ENCODE measurements at places on chromosomes 16 and 17.

DNA sequence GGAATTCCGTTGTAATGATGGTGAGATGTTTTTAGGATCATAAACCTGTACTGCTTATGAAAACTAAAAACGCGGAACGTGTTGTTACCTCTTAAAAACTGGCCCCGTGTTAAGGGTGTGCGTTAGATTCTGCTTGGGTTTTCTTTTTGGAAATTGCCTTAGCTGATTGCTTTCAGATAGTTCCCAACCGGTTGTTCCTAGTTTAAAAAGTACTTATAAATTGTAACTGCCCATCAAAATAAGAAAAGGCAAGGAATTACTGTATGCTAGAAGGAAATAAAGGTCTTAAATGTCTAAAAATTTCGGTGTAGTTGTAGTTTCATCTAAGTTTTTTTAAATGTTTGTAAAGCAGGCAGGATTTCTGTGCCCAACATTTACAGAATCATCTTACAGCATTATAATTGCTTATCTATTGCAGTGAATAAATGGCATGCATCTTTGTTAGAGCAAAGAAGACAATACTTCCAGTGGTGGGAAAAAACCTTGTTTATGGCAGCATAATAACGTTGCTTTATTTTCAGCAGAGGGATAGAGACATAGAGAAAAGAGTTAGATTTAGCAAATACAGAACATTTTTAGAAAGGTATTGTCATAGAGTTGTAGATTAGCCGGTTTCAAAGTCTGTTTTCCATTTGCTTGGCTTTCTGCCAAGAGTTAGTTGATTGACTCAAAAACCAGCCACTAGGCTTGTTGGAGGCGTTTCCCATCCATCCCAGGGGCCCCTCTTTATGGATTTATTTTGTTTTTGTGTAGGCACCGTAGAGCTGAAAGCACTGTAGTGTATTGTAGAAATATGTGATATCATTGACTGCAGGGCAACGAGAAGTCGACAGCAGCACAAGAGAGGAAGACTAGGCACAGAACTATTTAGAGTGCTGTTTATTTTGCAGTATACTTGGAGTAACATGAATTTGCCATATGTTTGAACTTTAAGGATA is 1.7 kb downstream of the PPM1D start:
- peak; percentile 42 for DNase-seq

DNA sequence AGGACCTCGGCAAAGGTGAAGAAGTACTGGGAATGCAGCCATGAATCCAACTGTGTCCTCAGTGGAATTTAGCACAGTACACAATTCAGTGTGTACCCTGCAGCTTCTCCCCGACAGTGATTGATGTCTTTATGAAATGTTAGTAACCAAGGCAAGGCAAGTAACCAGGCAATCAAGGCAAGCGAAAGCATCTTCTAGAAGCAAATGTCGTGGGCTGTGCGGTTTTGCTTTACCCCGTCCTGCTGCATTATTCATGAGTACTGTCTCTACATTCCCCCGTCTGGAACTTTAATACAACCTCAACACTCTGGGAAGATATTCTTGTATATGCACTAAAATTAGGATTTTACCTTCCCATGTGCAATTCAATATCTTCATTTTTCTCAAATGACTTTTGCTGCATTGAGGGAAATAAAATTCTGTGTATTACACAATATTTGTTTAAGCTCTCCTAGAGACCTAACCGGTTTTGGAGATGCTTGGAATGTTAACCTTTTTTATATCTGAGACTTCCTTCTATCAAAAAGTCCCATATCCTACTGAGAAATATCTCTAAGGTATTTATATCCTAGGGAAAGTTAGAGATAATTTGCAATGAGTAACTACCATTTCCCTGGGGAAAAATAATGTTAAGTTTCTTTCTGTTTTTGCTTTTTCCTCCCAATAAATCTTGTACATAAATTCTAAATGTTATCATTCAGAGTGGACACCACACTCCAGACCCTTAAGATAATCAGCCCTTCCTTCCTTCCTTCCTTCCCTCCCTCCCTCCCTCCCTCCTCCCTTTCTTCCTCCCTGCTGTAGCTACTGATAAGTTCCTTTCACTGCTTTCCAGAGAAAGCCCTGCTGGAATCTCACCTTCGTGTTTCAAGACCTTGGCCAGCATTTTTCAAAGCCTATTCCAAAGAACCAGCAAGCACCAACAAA is 51.9 kb upstream of the ADORA2B start:
- no peak for DNase-seq

DNA sequence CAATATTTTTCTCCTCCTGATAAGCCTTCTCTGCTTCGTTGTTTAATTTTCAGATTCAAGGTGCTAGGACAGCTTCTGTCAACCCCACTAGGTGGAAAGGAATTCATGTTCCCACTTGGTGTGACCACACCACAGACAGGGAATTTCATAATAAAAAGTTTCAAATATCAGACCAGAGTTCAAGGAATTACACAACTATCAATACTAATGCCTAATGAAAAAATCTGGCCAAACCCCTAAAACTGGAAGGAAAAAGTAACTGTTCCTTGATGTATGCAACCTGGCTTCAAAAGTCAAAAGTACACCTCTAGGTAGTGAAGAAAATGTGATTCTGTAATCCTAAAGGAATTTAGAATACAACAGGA is 87.8 kb upstream of the CORO6 start:
- no peak for DNase-seq

DNA sequence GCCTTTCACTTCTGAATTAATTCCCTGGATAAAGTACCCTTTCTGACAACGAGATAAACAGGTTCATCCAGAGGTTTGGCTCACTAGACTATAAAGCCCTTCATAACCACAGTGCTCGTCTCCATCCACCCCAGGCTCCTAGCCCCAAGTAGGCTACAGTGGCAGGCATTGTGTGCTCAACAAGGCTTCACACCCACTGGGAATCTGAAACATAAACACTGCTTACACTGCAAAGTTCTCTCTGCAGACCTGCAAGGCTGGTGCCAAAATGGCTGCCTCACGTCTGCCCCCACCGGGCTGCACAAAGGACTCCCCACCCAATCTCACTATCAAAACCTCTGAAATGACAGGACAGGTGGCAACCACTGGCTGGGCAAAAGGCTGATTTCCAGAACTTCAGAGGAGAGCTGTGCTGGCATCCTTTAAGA is 5.1 kb upstream of the HLF start:
- no peak for DNase-seq

GRCh38 chr17:79905832-79906231 is 66.6 kb upstream of the CBX4 start:
- DNase-seq, result no peak

DNA sequence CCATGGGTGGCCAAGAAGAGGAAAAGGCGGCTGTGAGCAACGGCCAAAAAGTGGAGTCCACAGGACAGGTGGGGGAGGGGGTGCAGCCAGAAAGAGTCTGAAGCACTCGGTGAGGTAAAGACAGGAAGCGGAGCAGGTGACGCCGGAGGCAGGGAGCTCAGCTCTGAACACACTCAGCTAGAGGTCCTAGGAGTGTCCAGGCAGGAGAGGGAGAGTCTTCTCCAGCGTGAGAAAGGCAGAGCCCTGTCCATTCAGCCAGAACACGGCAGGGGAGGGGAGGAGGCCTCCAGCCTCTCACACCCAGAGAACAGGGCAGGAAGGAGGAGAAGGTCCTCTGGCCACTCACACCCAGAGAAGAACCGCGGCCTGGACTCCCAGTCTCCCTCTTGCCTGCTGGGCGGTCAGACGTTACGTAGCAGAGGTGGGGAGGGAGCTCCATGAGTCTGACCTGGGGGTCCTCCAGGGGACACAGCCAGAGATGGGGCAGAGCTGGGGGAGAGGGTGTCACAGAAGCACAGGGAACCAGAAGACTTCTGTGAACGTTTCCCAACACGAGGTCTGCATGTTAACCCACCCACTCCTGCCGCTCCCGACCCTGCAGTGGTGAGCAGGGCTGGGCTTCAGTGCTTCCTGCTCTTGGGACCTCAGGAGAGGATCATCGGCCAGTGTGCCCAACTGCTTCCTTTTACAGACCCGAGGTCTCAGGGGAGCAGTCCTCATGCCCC is 89.2 kb downstream of the ABR start:
- DNase-seq, result no peak

GRCh38 chr16:69014811-69015210 is 90.6 kb upstream of the HAS3 start:
- no peak for DNase-seq

- no peak for DNase-seq
Measured at GRCh38 chr16:89174877-89175276, 3.3 kb downstream of the CDH15 start.

GRCh38 chr16:2205967-2206313 is 686 bp downstream of the MLST8 start:
- DNase-seq, result no peak

DNA sequence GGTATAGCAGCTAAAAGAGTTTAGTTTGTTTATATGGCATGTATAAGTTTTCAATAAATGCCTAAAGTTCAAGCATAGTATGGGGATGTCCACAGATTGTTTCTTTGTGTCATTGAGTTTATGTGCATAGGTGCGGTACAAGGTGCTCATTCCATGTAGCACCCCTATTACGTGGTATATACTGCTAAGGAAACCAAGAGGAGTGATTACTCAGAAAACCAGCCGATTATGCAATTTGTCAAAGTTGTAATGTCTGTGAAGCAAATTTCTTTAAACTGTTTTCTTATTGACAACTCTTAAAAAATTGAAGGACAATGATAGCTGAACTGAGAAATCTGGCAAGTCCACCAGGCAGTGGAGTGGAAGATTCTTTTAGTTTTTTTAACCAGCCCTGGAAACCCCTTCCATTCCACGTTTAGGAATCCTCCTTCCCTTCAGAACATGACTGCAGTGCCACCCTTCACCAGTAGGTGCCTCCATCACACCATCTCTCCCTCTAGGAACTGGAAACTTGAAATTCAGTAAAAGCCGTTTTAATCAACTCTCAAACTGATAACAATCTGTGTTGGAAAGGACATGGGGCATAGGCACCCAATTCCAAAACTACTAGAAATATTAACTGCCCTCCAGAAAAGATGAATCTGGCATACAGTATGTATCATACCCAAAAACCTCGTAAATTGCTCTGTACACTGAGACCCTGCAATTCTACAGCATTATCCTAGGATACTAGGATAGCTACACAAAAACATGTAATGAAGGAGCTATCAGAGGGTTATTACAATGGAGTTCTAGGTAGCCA is 43.5 kb downstream of the REXO5 start:
- no peak for DNase-seq

DNA sequence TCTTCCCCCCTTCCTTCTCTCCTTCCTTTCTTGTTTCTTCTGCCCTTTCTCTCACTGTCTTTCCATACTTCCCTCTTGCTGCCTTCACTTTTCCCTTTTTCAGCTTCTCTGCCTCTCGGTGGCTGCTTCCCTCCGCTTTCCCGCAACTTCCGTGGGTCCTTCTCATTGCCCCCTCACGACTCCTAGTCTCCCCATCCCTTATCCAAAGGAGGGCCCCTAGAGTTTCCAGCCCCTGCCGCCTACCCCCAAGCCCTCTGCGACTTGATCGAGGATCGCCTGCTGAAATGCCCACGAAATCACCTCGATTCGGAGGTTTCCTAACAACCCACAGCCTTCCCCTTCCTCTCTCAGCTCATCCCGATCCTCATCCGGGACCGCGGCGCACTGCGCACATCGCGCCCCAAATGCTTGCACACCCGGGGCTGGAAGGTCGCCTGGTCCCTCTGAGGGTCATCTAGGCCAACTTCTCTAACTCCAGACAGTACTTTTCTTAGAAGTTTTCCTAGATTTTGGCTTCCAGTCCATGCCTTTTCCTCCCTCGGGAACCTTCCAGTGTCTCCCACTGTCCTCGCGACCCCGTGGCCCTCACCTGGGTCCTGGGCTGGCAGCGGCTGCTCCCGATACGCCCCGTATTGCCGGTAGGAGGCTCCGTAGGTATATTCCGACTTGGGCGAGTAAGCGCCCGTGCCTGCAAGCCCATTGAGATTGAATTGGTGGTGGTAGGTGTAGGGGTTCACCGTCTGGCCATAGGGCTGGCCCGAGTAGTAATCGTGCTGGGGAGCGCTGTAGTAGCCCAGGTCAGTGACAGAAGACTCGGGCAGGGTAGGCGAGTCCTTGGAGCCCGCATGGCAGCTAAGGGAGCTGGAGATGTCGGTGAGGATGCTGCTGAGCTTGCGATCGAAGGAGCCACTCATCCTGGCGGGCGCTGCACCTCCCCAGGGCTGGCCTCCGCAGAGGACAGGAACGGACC is 654 bp downstream of the DLX3 start:
- no peak for DNase-seq

- DNase-seq, result no peak
Measured at GRCh38 chr17:10114931-10115535, 83.4 kb downstream of the GAS7 start.

DNA sequence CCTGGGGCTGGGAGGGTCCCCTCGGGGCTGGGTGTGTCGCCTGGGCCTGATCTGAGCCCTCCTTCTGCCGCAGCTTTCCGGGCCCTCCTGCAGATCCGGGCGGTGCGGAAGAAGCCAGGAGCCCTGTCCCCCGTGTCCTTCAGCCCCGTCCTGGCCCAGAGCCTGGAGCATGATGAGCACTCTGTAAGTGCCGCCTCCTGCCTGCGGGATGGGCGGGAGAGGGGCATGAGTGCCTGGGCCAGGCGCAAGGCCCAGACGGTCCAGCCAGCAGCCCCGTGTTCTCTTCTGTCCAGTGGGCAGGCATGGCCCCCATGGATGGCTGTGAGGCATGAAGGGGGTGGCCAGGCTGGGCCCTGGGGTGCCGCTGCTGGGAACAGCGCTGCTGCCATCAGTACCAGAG is 16.0 kb upstream of the NUDT16L1 start:
- no peak for DNase-seq

DNA sequence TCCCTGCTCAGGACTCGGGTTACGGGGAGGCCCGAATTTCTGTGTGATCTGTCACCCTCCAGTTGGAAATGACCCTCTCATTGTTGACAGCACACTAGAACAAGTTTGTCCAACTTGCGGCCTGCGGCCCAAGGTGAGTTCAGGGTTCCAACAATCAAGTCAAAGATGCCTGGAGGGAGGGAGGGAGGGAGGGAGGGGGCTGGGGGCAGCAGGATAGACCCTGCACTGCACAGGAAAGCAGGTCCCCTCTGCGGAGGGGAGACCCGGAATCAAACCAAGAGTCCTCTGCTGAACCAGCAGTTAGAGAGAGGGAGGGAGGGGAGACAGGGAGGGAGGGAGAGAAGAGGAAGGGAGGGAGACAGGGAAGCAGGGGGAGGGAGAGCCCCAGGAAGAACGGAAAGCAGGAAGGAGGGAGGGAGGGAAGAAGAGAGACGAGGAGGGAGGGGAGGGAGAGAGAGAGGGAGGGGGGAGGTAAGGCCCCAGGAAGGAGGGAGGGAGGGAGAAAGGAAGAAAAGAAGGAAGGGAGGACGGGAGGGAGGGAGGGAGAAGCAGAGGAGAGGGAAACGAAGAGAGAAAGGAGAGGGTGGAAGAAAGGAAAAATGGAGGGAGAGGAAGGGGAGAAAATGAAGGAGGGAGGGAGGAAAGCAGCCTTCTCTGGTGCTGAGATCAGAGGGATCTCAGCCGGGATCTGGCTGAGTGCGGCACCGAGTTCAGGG is 96.7 kb upstream of the CDH5 start:
- DNase-seq, result no peak

- no peak for DNase-seq
Measured at GRCh38 chr17:82088838-82089722, 9.0 kb downstream of the FASN start.

GRCh38 chr17:47831934-47832327 is 461 bp downstream of the LRRC46 start:
- no peak for DNase-seq

GRCh38 chr17:1484676-1485422 is 7.6 kb downstream of the MYO1C start:
- DNase-seq, result no peak

GRCh38 chr17:82775001-82775823 is 23.3 kb downstream of the TBCD start:
- DNase-seq, result peak; percentile 25

- no peak for DNase-seq
Measured at GRCh38 chr16:47627085-47627639, 166.0 kb downstream of the PHKB start.

- no peak for DNase-seq
Measured at GRCh38 chr17:78020717-78021108, 62.2 kb downstream of the TNRC6C start.

Measured in NCI-H2081 treated with DMSO at 0.1 percent for 48 hours (cell line).